ENCODE measurements at places on chromosomes 5 and 9.

DNA sequence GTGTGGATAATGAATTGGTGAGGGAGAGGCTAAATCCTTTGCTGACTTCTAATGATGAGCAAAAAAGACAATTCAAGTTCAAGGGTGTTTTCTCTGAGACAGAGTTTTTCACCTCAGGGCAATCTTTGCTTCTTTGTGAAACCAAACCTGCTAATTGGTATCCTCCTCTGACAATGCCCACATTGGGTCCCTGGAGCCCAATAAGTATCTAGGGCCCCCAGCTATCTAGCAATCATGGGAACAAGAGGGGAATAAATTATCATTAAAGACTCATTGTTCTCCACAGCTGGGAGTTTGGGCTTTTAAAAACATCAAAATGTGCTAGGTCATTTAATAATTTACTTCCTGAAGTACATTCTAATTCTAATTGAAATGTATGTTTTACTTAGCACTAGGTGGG is 227.3 kb downstream of the TMEM167A start:
- no peak for ATAC-seq

DNA sequence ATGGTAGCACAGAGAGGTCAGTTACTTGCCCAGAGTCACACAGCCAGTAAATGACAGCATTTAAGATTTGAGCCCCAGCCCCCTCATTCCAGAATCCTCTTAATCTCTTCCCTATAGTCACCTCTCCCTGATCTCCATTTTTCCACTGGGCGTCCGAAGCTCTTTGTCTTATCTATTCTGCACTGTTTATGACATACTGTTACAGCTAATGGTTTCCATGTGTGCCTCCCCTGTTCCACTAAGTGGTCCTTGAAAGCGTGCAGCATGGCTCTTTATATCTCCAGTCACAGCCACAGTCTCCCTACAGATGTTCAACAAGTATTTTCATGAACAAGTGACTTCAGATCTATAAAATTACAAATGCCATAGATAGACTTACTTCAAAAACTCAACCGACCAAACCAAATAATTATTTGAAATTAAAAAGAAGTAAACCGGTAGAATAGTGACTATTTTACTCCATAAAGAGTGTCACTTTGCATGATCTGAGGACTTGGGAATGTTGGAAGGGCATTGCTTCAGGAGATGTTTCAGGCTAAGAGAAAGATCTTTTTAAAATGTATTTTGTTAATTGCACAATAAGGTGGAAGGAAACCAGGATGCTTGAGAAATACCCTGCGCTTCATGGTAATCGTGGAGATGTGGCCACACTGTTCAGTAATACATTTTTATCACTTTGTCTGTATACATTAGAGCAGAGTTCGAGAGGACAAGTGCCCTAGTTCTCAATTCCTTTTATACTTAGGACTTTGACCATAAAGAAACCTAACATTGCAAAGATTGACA is 237.2 kb downstream of the FBXL7 start:
- peak; percentile 16 for ATAC-seq

GRCh38 chr5:45604092-45604491 is 92.1 kb downstream of the HCN1 start:
- no peak for ATAC-seq

DNA sequence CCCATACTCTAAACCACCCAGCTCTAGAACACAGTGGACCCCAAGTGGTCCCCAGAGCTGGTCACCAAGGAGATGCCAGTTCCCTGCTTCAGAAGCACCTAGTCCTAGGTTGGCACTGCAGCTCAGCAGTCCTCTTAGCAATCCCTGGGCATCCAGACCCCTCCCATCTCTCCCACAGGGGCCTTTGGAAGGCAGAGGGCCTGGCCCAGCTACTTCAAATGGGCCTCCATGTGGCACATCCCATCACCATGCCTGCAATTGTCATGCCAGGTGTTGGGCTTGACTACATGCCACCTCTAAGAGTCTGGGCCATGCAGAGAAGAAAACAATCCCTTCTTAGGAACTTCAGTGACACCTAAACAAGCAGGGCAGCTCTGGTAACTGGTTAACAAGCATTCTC is 14.1 kb downstream of the MACROH2A1 start:
- ATAC-seq = no peak

- no peak for ATAC-seq
Observed at GRCh38 chr5:100899675-100900074, 3.4 kb downstream of the ST8SIA4 start.

DNA sequence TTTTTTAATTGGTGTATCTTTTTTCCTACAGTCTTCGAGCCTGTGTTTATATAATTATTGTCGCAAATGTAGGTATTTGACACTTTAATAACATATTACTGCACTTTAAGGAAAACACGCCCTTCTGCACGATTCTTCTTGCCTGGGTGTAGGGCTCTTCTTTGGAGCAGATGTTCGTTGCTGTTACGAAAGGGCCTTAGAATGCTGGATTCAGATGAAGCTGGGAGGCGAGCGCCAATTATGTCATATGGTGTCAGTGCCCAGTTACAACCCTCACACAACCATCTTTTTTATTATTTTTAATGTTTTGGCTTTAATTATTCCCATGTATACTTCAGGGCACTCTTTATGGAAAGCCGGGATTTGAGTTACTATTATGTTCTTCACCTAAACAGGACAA is 553.0 kb downstream of the EBF1 start:
- no peak for ATAC-seq

GRCh38 chr9:1875921-1876448 is 139.2 kb upstream of the SMARCA2 start:
- no peak for ATAC-seq

DNA sequence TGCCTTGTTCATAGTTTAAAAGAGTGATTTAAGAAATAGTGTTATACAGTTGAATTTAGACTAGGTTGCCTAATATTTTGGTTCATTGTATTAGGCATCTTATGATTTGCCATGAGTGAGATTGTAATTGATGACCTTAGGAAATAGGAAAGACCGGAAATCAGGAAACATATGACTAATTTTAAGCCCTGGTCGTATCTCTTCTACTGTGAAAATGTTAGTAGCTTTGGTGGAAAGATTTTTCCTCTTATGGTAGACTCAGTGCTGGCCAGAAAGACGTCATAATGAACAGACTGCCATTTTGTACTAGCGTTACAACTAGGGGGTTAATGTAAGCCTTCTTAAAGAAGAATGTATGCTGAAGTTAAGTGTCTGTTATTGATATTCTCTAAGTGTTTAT is 21.7 kb downstream of the SMARCA2 start:
- no peak for ATAC-seq

- ATAC-seq = no peak
Observed at GRCh38 chr9:75235632-75236031, 147.3 kb downstream of the OSTF1 start.

DNA sequence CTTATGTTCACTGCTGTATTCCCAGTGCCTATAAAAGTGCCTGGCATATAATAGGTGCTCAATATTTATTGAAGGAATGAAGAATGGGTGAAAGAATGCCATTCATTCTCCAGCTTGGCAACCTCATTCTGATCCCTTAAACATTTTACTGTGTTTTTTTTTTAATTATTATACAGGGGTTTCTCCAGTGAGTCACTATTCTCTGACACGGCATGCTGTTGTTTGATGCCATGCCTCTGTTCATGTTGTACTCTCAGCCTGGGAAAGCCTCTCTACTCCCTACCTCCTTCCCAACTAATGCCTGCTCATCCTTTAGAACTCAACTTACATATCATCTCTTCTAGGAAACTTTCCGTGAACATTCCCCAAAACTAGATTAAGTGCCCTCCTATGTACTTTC is 70.2 kb upstream of the PHF24 start:
- no peak for ATAC-seq

GRCh38 chr5:92977846-92978540 is 603.0 kb downstream of the NR2F1-AS1 start:
- ATAC-seq = peak; percentile 75

GRCh38 chr5:16410338-16410737 is 55.3 kb downstream of the ZNF622 start:
- no peak for ATAC-seq

DNA sequence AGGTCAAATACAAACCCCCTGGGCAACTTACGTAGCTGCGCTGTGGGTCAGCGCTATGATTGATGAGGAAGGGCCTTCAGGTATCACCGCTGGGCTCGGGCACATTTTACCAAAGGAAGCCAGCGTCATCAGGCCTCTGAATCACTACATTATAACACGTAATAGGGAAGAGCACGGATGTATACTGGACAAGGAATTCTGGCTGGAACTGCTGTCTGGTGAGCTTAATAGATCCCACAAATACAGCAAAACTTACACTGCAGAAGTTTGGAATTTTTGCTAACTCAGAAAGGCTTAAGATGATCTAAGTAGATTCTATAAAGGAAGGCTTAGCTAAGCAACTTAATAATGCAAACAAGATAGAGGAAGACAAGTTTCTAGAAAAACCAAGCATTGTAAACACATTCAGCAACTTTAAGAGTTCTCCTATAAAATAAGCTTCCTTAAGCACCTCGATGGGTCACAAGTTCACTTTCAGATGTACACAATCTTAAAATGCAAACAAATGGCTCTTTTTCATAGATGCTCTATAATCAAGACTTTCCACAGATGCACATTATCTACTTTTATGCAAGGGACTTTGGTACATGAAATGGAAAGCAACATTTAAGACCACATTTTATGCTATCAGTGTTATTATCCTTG is 360.1 kb upstream of the PANK3 start:
- no peak for ATAC-seq

DNA sequence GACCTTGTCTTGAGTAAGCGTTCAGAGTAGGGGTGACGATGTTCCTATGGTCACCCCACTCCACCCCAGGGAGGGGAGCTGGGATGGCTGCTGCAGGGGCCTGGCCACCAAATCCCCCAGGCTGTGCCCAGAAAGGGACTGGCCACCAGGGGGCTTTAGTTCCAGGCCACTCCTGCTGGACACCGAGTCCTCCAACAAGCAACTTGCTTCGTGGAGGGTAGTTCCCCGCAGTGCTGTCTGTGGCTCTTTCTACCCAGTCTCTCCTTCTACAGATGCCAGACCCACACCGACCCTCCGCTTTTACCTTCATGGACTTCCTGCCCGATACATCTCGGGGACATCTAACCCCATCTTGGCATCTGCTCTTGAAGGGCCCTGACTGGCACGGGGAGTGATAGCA is 35.7 kb upstream of the GABRP start:
- ATAC-seq = no peak

DNA sequence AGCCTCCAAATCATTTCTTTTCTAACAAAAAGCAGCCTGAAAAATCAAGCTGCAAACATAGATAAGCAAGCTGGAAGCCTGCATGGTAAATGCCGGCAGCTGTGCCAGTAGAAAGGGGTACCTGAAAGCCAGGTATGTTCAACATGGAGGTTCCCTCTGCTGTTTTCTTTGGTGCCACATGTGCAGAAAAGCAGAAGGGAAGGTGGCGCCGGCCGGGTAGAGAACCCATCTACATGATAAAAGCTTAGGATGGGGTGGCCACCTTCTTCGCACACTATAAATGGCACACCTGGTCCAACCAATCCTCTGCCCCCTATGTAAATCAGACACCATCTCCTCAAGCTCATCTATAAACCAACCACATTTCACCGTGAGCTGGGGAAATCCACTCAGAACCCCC is 268.9 kb upstream of the IRX2 start:
- ATAC-seq = no peak

GRCh38 chr5:15757103-15757502 is 257.1 kb downstream of the FBXL7 start:
- no peak for ATAC-seq

DNA sequence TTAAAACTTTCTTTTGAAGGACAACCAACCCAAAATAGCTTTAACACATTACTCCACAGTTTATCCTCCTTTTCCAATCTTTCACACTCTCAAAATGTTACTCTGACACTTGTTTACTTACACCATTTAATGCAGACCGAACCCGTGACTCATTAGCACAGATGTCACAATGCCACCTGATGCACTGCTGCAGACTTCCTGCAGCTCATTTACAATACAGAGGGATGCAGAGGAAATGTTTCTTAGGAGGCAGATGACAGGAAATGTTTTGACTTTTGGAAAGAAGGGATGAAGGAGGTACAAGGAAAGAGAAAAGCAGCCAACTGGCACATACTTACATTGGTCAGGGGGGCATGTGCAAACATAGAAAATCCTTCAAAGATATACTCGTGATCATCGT is 39.0 kb downstream of the DROSHA start:
- ATAC-seq = peak; percentile 67

DNA sequence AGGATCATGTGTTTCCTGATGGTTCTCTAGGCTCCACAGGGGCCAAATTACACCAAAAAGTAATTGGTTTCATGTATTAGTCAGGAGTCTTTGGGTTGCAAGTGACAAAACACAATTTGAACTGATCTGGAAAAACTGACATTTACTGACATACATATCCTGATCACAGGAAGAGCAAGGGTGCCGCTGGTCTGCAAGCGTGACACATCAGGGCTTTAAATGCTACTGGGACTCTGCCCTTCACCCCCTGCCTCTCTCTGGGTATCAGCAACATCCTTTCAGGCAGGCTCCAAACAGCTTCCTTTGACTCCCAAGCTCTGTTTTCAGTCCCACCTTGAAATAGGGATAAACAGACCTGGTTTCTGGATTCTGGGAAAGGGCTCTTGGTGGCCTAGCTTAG is 197.5 kb downstream of the PALM2AKAP2 start:
- no peak for ATAC-seq

DNA sequence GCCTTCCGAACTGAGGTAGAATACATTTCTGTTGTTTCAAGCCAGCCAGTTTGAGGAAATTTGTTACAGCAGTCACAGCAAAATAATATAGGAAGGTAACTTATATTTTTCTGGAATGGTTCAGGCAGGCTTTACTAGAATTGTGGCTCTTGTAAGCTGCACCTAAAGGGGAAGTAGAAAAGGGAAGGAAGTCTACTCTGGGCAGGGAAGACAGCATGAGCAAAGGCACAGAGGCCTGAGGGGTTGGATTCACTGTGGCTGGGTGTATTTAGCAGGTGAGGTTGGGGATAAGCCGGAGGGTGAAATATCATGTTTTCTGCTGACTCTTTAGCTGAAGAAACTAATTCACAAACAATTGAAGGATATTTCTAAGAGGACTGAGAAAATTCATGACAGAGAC is 183.5 kb downstream of the GAS1 start:
- ATAC-seq = no peak

GRCh38 chr9:624935-625500 is 216.5 kb upstream of the DMRT1 start:
- no peak for ATAC-seq

DNA sequence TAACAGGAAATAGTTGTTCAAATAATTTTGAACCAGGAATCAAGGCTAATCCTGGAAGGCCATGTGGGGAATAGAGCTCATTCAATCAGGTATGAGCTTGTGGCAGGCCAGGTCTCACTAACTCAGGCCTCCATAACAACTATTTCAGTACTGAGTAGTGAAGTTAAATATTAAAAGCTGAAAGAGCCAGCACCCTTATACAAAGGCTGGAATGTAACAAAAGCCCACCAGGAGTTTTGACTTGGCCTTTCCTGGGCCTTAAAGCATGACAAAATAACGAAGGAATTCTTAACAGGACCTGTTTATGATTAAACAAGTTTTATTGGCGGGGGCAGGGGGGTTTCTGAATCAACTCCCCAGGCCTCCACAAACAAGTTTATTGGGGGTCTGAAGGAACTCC is 1146.7 kb downstream of the CDH9 start:
- no peak for ATAC-seq

DNA sequence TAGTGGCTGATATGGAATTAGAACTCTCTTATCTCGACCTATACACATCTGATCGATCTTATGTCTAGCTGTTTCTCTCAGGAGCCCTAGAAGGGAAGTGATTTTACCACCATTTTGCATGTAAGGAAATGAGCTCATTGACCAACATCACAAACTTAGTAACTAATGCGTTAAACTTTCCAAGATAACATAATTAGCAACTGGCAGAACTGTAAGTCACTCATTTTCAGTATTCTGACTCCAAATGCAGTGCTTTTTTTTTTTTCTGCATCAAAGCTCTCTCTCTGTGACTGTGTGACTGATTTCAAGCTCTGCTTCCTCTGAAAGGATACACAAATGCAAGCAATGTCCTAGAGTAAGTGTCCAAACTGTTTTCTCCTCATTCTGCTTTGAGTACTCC is 68.1 kb upstream of the FBXL7 start:
- ATAC-seq = no peak

Measured in motor neuron (in vitro differentiated cells).